ENCODE measurements at places on chromosomes 7 and 10. TPM values are rescaled to one million over a fixed set of nuclear protein-coding genes. Genes with fewer than 3 reads are reported as not detected.

- no peak overlapping the region for H3K4me3 ChIP-seq
- no peaks in the 10 kb centered on the region for H3K27me3 ChIP-seq
Measured at GRCh38 chr10:7028809-7029166, 382.0 kb downstream of the SFMBT2 start.

DNA sequence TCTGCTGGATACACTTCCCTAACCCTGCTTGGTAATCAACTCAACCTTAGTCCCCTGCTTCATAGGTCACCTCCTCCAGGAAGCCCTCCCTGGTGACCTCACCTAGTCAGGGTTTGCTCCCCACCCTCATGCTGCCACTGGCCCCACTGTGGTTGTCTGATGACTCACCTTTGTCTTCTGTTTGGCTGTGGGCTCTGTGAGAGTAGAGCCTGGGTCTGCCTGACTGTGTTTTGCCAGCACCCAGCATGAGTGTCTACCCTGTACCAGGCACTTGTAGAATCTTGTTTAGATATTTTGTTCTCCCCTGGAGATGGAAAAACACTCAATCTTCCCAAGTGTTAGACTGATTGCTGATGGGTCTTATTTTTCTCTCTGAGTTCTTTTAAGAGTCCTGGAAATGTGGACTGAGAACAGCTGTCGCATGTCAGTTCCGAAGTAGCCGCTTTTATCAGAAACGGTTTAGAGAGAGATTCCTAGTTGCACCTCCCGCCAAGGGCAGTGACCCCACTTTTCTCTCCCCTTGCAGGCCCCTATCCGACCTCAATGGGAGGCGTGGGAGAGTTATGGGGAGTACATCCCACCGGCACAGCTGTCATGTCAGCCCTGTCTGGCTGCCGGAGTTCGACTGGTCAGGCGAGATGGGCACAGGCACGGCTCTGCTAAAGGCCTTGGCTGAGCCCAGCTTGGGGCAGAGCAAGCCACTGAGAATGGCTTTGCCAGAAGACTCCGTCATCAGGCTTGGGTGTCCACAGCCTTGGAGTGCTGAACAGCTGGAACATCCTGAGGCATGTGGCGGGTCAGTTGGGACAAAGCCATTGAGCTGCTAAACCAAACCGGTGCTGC is 134.3 kb downstream of the GRK5 start:
- no peak overlapping the region for H3K4me3 ChIP-seq
- no peak overlapping the region for H3K27ac ChIP-seq
- H3K27me3 ChIP-seq: no peaks in the 10 kb centered on the region
- DNase-seq: peak; percentile 95
- H3K36me3 ChIP-seq: no peaks in the 10 kb centered on the region

- no peaks in the 10 kb centered on the region for H3K36me3 ChIP-seq
- H3K27ac ChIP-seq: no peak overlapping the region
- no peaks in the 10 kb centered on the region for H3K27me3 ChIP-seq
- DNase-seq: peak; percentile 46
- no peaks in the 10 kb centered on the region for H3K4me1 ChIP-seq
Measured at GRCh38 chr10:90787393-90788198, 70.2 kb downstream of the HTR7 start.

DNA sequence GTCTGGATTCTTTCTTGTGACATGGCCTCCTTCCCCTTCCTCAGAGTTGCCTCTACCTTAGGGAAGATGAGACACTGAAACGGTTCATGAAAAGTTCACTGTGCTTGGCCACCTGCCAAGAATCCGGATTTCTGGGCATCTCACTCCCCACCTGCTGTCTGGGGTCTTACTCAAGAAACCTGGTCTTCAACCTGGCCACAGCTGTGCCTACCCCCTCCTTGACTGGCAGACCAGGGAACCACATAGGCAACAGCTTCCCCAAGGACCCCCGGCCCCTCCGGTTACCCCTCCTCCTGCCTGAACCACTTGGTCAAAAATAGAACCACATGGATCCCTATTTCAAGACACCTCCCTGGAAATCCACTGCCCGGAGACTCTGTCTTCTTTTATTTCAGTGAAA is 58.7 kb upstream of the NANOS1 start:
- no peaks in the 10 kb centered on the region for H3K36me3 ChIP-seq
- H3K27me3 ChIP-seq: peaks cover under 1% of the 10 kb centered on the region
- H3K4me3 ChIP-seq: no peak overlapping the region

- no peak overlapping the region for H3K27ac ChIP-seq
- H3K36me3 ChIP-seq: no peaks in the 10 kb centered on the region
- no peak overlapping the region for H3K4me3 ChIP-seq
- DNase-seq: no peak
Measured at GRCh38 chr10:129334266-129334665, 132.8 kb upstream of the MGMT start.

GRCh38 chr10:46198516-46198915 is 88.3 kb upstream of the ANTXRL start:
- no peak overlapping the region for H3K4me3 ChIP-seq
- no peak overlapping the region for H3K27ac ChIP-seq
- H3K27me3 ChIP-seq: no peaks in the 10 kb centered on the region
- H3K4me1 ChIP-seq: no peaks in the 10 kb centered on the region

GRCh38 chr10:14247377-14248116 is 83.2 kb downstream of the FRMD4A start:
- DNase-seq: no peak
- peaks cover 7% of the 10 kb centered on the region for H3K27me3 ChIP-seq
- no peaks in the 10 kb centered on the region for H3K36me3 ChIP-seq
- H3K4me3 ChIP-seq: no peak overlapping the region
- H3K27ac ChIP-seq: no peak overlapping the region

GRCh38 chr7:22551768-22552513 is 52.0 kb upstream of the STEAP1B start:
- H3K36me3 ChIP-seq: no peaks in the 10 kb centered on the region
- H3K27ac ChIP-seq: no peak overlapping the region
- DNase-seq: no peak
- peaks cover 30% of the 10 kb centered on the region for H3K27me3 ChIP-seq

DNA sequence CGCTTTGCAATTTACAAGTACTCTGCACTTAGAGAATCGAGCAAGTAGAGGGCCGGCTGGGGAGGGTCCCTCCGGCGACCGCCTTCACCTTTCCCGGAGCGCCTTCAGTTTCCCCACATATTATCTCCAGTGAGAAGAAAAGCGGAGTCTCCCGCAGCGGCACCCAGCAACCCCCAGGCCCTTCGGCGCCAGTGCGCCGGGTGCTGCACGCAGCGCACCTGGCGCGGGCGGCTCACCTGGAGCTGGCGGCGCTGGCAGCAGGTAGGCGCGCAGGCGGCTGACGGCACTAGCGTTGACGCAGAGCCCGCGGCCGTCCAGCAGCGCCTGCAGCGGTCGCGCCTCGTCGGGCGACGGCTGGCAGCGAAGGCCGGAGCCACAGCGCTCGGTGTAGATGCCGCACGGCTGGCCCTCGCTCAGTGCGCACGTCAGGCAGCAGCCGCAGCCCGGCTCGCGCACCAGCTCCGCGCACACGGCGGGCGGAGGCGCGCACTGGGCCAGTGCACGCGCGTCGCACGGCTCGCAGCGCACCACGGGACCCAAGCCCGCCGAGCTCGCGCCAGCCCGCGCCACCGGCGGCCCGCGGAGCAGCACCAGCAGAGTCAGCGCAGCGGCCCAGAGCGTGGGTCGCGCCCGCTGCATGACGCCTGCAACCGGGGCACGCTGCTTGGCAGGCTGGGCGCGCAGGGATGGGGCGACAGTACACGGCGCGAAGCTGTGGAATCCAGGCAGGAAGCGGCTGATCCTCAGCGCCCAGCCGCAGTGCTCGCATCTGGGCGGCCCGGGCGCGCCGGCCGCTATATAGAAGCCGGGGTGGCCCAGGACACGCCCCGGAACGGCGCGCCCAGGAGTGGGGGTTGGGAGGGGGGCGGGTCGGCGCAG is at the start of gene IGFBP3:
Gene IGFBP3, minus strand, starts transcription at position 771 of the 879 bp plus-strand sequence. Its CDS starts 132 bp downstream, at position 639.
- peak within 1 kb of the TSS; percentile 77 for H3K4me3 ChIP-seq
- peaks cover 58% of the 10 kb centered on the region for H3K4me1 ChIP-seq
- H3K27me3 ChIP-seq: no peaks in the 10 kb centered on the region

- no peak for DNase-seq
- no peaks in the 10 kb centered on the region for H3K27me3 ChIP-seq
- no peak overlapping the region for H3K27ac ChIP-seq
- no peak overlapping the region for H3K4me3 ChIP-seq
- peaks cover 25% of the 10 kb centered on the region for H3K4me1 ChIP-seq
- no peaks in the 10 kb centered on the region for H3K36me3 ChIP-seq
Measured at GRCh38 chr7:17046259-17046658, 164.5 kb upstream of the AGR3 start.

Gene SPDYE5
- not detected for total RNA-seq

Gene MSMB
- not detected for total RNA-seq

Gene PPP1R17
- not detected for total RNA-seq
